ENCODE measurements at places on chromosomes 11 and 22.

GRCh38 chr11:102010776-102011494, 36.3 kb upstream of the CFAP300 start:
- peak; percentile 61 for DNase-seq

GRCh38 chr11:84648471-84648870, 978.7 kb downstream of the DLG2 start:
- no peak for DNase-seq

DNA sequence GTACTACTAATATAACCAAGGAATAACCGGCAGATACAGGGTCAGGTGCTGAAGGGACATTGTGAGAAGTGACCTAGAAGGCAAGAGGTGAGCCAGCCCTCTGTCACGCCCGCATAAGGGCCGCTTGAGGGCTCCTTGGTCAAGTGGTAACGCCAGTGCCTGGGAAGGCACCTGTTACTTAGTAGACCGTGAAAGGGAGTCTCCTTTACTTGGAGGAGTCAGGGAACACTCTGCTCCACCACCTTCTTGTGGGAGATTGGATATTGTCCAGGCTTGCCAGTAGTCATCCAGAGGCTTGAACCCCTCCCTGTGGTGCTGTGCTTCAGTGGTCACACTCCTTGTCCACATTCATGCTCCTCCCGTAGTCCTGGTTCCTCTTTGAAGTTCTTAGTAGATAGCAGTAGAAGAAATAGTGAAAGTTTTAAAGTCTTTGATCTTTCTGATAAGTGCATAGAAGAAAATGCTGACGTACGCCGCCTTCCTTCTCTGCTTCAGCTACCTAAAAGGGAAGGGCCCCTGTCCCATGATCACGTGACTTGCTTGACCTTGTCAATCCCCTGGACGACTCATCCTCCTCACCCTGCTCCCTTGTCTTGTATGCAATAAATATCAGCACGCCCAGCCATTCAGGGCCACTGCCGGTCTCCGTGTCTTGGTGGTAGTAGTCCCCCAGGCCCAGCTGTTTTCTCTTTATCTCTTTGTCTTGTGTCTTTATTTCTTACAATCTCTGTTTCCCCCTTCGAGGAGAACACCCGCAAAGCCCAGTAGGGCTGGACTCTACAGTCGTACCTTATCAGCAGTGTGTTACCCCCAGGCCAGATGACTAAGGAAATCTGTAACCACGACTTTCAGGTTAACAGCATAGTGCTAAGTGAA, 6.1 kb downstream of the NUP50 start:
- DNase-seq, result no peak

GRCh38 chr11:60080535-60080934, 7.9 kb upstream of the MS4A2 start:
- no peak for DNase-seq

Measured in heart right ventricle (tissue), 16 donors.